Muscle of back (tissue), 13 donors: ENCODE measurements at places on chromosomes 3 and 15. TPM values are rescaled to one million over a fixed set of nuclear protein-coding genes. Genes with fewer than 3 reads are reported as not detected.

GOLGA8T gene
- 0.90 TPM for polyA plus RNA-seq

DNA sequence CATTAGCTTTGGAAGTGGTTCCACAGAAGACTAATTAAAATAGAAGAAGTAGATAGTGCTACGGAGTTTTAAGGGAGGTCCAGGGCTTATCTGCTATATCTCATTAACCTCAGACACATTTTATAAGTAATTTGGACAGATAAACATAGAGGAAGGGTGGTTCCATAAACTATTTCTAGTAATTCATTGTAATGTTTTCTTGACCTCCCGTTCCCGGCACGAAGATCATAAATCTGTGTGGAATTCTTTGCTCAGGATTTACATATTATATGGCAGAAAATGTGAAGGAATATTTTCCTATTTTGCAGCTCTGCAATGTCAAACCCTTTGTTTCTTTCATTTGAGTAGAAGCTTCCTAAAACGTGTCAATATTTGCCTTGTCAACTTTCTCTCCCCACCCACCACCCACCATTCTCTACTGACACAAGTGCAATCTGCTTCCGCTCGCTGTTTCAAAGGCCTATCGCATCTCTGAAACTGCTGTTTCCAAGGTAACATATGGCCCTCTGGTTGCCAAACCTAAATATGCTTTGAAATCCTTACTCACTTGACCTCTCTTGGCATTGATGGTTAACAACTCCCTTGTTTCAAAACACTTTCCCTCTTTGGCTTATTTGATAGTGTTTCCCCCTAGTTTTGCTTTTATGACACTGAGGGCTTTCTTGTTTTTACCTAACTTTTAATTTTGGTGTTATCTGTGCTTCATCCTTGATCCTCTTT, 21.4 kb upstream of the PLSCR5 start:
- no peak for DNase-seq

POU1F1 gene
- polyA plus RNA-seq = not detected

PRR20G gene
- polyA plus RNA-seq = not detected

SQOR gene
- 3.8 TPM for polyA plus RNA-seq

DNA sequence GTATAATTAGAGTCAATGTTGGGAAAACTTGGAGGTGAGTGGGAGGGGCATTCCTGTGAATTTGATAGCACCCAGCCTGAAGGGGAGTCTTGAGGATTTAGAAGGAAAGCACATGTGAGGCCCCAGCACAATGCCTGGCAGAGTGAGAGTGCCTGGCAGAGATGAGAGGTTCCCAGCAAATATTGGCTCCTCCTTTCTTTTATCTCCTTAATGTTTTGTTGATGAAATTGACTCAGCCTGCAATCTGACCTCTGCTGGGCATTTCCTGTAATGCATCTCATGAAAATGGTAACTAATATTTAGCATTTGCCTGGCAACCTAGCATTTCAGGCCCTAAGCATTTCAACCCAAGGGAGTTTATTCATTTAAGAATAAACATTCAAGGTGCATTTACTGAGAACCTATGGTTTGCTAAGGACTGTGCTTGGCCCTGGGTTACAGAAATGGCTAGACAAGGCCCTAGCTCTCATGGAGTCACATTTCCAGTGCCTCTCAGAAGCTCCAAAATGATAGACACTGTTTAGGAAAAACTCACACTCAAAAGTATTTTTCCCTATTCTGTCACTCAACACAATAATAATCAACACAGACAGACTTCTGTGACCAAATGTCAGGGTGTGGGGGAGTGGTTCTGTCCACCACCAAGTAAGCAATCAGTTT, 19.0 kb downstream of the PDHB start:
- peak; percentile 75 for DNase-seq

- no peak for DNase-seq
Measured at GRCh38 chr3:127062926-127063325, 80.0 kb downstream of the PLXNA1 start.

STRA6 gene
- polyA plus RNA-seq = 0.90 TPM

DNA sequence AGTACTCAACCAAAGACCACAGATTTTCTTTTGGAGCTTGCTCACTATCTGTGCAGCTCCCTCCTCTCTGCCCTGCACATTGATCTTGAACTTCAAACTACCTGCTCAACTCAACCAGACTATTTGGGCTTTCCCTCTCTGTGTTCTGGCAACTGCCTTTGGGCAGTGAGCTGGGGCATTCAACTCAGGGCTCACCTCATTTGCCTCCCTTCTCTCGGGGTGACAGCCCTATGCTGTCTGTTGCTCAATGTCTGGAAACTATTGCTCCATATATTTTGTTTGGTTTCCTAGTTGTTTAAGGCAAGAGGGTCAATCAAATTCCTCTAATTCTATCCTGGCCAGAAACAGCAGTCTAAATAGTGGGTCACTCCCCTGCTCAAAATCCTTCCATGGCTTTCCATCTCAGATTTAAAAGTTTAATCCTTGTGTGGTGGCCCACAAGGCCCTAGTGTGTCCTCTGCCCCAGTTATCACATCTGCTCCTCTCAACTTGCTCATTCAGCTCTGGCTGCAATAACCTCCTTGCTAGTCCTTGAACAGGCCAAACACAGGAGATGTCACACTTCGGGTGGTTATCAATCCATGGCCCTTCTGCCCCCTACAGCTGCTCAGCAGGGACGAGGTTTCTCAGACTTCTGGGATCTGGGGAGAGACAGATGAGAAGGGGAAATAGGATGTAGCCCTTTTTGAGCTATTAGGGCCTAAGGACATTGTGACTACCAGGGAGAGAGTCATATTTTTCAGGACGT, 67.8 kb downstream of the SNRK start:
- no peak for DNase-seq

DNA sequence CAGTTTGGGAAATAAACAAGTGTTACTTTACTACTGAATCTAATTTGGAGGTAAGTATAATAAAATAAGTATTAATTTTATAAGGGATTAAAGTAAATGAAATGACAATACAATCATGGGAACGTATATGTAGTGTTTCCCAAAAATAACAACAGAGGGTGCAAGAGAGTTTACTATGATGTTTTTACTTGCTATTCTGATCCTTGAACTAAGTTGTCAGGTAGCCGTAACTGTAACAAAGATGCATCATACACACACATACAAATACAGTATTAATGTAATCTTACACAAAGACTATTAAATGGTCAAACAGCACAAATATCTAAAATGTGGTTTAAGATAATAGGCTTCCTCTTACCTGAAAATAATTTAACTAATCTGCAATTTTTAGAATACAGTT, 311.4 kb downstream of the TBC1D5 start:
- peak; percentile 48 for DNase-seq

DNA sequence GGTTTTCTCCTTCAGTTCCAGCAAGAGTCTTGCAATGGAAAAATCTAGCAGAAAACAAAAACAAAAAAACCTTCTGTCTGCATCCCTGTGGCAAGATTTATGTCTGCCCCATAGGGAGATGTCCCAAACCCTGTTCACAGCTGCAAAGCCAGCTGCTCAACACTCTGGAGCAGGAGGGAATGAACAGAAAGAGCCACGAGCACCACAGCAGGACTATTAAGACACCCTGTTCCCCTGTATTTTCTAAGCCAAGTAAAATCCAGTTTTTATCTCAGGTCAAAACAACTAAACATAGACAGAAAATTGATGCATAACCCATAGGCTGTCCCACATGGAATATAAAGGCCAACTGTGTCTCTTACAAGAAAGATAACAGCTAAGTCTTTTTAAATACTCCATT, 357.9 kb downstream of the LSAMP start:
- peak; percentile 25 for DNase-seq

GRCh38 chr3:120284747-120285507, at the start of gene GPR156:
Gene GPR156, minus strand, starts transcription at chr3:120285222. Its CDS starts 41,124 bp downstream, at chr3:120244098.
- no peak for DNase-seq

DNA sequence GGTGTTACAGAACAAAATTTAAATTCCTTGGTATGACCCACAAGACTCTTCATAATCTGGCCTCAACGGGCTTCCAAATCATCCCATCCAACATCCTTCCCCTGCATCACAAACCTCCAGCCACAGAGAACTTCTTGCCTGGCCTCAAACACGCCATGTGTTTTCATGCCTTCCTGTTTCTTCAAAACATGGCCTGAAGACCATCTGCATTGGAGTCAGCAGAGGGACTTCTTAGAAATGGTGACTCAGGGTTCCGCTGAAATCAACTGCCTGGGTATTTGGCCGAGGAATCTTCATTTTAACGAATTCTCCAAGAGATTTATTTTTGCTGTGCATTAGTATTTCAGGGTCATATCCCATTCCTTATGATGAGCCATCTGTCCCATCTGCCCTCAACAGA, 138.1 kb upstream of the RAP2B start:
- no peak for DNase-seq

DNA sequence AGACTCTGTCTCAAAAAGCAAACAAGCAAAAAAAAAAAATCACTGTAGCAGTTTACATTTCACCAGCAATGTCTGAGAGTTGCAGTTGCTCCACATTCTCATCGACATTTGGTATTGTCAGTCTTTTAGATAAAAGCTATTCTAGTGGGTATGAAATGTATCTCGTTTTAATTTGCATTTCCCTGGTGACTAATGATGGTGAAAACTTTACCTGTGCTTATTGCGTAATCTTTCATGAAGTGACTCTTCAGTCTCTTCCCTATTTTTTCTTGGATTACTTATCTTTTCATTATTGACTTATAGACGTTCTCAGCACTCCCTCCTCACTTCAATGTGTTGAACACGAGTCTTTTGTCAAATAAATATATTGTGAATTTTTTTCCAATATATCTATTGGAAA, 37.2 kb upstream of the CLSTN2 start:
- DNase-seq = no peak

NR1I2 gene
- polyA plus RNA-seq = 0.20 TPM

DNA sequence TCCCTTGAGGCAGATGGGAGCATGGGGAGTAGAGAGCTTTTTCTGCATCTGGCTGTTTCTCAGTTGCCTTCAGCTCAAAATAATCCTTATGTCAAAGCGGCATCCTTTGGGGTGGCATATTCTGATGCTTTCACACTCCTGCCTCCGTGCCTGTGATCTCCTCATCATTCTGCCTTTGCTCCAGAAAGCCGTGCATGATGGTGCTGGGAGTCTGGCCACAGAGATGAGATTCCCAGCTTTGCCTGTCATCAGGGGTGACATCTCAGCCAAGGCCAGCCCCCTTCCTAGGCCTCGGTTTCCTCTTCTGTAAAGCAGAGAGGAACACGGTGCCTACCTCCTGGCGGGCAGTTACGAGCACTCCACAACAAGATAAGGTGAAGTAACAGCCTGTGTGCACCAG, 96.3 kb upstream of the ALDH1A3 start:
- no peak for DNase-seq

DNA sequence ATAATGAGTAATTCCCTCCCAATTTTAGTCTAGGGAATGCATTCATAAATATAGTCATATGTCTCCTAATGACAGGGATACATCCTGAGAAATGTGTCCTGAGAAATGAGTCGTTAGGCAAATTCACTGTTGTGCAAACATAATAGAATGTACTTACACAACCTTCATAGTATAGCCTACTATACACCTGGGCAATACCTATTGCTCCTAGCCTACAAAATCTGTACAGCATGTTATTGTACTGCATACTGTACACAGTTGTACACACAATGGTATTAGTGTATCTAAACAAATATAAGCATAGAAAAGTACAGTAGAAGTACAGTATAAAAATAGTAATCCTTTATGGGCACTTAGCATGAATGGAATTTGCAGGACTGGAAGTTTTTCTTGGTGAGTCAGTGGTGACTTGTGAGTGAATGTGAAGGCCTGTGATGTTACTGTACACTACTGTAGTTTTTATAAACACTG, 6.6 kb downstream of the DTWD1 start:
- DNase-seq = no peak

DNA sequence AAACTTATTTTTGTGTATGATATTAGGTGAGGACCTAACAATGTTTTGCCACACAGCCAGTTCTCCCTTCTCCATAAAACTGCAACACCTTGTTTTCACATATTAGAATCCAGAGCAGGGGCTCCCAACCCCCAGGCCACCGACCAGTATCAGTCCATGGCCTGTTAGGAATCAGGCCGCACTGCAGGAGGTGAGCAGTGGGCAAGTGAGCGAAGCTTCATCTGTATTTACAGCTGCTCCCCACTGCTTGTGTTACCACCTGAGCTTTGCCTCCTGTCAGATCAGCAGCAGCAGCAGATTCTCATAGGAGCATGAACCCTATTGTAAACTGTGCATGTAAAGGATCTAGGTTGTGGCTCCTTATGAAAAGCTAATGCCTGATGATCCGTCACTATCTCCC, 185.9 kb upstream of the NSMCE3 start:
- DNase-seq = no peak

- peak; percentile 80 for DNase-seq
Measured at GRCh38 chr15:63870487-63871209, 36.9 kb upstream of the HERC1 start.

GRCh38 chr3:116037954-116038911, 407.1 kb downstream of the LSAMP start:
- no peak for DNase-seq

- no peak for DNase-seq
Measured at GRCh38 chr15:77846986-77847385, 214.3 kb upstream of the LINGO1 start.

- peak; percentile 58 for DNase-seq
Measured at GRCh38 chr3:67587811-67588210, 66.6 kb downstream of the SUCLG2 start.
